GM23248 (cell line): ENCODE measurements at places on chromosomes 5 and 9. TPM values are rescaled to one million over a fixed set of nuclear protein-coding genes. Genes with fewer than 3 reads are reported as not detected.

SPAG8 gene
- polyA plus RNA-seq: 1.2 and 1.3 TPM in 2 replicates

FAM169A gene
- polyA plus RNA-seq: 0.08 TPM in 1 of 2 replicates, not detected in the other

PCDHB4 gene
- 0.60 and 1.0 TPM in 2 replicates for polyA plus RNA-seq

DNA sequence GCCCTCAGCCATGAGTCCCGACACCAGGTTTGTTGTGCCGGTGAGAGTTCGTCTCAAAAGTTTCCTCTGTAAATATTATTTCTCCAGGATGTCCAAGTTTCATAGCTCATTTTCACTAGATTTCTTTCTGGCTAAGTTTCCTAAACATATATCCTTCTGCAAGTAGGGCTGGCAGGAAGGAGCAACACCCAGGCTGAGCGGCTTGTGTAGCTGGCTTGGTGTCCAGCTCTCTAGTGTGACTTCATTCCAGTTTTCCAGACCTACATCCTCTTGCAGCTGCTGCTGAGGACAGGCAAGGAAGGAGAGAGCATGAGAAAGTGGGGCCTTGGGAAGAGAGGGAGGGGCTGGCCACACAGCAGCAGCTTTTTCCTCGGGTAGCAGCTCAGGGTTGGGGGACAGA, 80.3 kb downstream of the FGF1 start:
- H3K4me3 ChIP-seq: no peak overlapping the region
- H3K27ac ChIP-seq: no peak overlapping the region
- no peak for DNase-seq
- H3K4me1 ChIP-seq: peaks cover 8% of the 10 kb centered on the region
